ENCODE measurements at places on chromosomes 16 and 17. TPM values are rescaled to one million over a fixed set of nuclear protein-coding genes. Genes with fewer than 3 reads are reported as not detected.

The LRRC36 gene
- not detected for total RNA-seq

The GLIS2 gene
- 2.1 TPM for total RNA-seq

The KRTAP9-2 gene
- total RNA-seq = not detected

The SMIM36 gene
- total RNA-seq = not detected

The CYLD gene
- total RNA-seq = 35.8 TPM

The AANAT gene
- total RNA-seq = not detected

The OMG gene
- total RNA-seq = not detected

The SLC52A1 gene
- total RNA-seq = not detected

The C1QTNF8 gene
- not detected for total RNA-seq

The TBC1D3H gene
- total RNA-seq = not detected

The KIF18B gene
- 0.66 TPM for total RNA-seq

The PRAC2 gene
- 7.9 TPM for total RNA-seq

The KRT25 gene
- not detected for total RNA-seq

The CRAMP1 gene
- 8.5 TPM for total RNA-seq

The CCL17 gene
- total RNA-seq = not detected

The XPO6 gene
- total RNA-seq = 66.1 TPM

The DNAH9 gene
- total RNA-seq = 8.9 TPM

The TMEM88 gene
- total RNA-seq = 9.7 TPM

The ASPA gene
- 6.2 TPM for total RNA-seq

The TP53TG3D gene
- total RNA-seq = not detected

The KRT33A gene
- not detected for total RNA-seq

The TBC1D3G gene
- total RNA-seq = not detected

The CAPNS2 gene
- total RNA-seq = not detected

The TRPV3 gene
- total RNA-seq = 1.3 TPM

The ATP6V0A1 gene
- total RNA-seq = 53.0 TPM

The FBXO39 gene
- total RNA-seq = not detected
